ENCODE measurements at places on chromosomes 12 and 14. TPM values are rescaled to one million over a fixed set of nuclear protein-coding genes. Genes with fewer than 3 reads are reported as not detected.

DNA sequence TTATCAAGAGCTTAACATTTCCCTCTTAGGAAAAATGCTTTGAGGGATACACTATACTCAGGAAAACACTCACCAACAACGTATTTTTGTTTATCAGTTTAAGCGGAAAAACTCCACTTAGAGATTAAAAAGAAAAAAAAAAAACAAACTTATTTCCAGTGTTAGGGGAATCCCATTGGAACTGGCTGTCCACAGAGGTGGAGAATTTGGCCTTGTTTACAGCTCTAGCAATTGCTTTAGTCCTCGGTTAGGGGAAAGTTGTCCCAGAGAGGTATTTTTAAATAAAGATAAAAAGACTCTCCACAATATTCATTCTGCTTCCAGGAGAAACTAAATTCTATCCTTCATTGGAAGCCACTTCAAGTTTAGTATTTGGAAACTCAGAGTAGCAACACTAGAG is 21.6 kb upstream of the BMP4 start:
- no peak for DNase-seq

DNA sequence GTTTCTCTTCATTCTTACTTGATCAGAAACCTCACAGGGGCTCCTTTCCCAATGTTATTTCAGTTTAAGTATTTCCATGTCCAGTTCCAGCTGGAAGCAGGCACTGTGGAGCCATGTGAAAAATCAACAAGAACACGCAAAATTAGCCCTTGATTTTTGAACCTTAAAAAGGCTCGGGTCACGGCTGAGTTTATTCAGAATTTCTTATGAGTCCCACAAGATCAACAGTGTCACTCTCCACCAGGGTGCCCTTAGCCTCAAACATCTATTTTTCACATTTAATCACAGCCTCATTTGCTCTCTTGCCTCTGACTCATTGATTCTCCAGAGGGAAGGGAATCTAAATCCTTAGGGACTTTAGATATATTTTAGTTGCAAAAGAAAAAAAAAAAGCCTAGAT is 157.7 kb upstream of the AVPR1A start:
- DNase-seq = no peak

- DNase-seq = no peak
These were observed 173.8 kb upstream of the MIS18BP1 start for GRCh38 chr14:45426685-45427282.

- no peak for DNase-seq
These were observed 12.7 kb upstream of the MBIP start for GRCh38 chr14:36333119-36333518.

GRCh38 chr12:118494776-118495175 is 118.4 kb downstream of the SUDS3 start:
- no peak for DNase-seq

DNA sequence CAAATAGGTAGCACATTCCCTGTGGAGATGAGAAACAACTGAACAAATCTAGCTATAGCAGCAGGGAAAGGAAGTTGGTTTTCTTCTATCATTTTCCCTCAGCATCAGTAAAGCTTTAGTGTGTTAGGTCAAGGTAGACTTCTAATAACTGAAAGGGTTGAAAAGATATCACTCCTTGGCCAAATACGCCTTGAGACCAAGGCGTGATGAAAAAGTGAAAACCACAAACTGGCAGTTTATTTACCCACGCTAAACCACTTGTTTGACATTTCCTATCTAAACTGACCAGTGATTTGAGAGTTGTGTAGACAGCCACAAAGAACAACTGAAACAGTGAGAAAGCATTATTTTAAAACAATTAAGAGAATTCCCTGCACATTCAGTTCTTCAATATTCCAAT is 99.6 kb upstream of the SOX5 start:
- no peak for DNase-seq

DNA sequence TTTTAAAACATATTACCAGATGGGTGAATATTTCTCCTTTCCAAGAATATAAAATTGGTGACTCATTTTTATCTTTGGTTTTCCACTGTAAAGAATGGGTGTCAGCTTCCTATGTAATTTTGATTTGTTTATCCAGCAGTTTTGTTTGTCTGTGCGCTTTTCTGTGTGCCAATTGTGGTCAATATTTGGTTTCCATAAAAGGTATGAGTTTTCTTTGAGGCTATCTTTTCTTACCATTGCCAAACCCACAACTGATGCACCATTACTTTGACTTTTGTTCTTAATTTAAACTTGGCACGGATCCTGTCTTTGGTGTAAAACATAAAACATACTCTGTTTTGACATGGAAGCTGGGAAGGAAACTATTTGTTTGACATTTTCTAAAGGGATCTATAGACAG is 78.8 kb upstream of the NAV3 start:
- DNase-seq = no peak

NPFF gene
- not detected for total RNA-seq

VIPAS39 gene
- total RNA-seq = 21.7 TPM

TRIP11 gene
- total RNA-seq = 83.0 TPM

VRTN gene
- 0.32 TPM for total RNA-seq

DNA sequence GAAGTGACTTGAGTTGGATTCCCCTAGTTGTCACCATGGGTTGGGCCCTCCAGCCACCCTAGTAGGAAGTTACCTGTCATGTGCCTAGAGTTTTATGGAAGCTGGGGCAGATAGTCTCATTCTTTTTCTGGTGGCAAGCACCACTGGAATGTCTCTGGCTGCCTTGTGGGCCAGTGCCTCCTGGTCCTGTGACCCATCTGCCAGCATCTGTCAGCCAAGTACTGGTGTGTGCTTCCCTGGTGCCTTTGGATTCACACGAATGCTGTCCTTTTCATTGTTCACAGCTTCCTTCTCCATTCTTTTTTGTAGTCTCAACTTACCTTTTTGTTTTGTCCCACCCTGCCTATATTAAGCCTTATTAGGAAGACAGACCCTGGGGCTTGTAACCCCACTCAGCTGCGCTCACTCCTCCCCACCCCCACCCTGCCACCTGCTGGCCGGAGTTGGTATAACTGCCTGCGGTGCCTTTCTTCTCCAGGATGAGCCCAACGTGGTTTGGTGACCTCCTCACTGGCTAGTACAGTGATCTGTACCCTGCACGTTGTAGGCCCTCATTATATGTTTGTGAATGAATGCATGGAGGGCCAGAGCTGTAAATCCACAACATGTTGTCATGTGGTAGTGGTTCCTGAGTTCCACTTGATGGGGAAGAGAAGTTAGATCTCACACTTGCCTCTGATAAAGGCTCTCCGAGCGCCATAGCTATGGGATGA is 125.7 kb downstream of the TSPAN9 start:
- no peak for DNase-seq

- DNase-seq = no peak
These were observed 354.2 kb downstream of the TMEM121 start for GRCh38 chr14:105880616-105881015.

DNA sequence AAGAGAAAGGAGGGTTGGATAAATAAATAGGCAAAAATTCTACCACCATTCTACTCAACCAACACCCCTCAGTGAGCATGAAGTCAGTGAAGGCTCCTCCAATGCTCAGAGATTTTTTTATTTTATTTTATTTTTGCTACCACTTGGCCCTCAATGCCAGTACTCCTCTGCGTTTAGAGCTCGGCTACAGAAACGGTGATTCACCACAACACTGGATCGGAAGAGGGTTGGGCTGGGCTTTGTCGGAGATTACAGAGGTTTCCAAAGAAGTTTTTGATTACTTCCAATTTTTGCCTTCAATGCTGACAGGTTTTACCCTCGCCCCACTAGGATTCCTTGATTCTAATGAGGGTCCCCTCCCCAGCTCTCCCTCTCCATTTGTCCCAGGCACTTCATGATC is 1027.2 kb upstream of the TMEM132C start:
- no peak for DNase-seq

SUSD6 gene
- 85.1 TPM for total RNA-seq

DNA sequence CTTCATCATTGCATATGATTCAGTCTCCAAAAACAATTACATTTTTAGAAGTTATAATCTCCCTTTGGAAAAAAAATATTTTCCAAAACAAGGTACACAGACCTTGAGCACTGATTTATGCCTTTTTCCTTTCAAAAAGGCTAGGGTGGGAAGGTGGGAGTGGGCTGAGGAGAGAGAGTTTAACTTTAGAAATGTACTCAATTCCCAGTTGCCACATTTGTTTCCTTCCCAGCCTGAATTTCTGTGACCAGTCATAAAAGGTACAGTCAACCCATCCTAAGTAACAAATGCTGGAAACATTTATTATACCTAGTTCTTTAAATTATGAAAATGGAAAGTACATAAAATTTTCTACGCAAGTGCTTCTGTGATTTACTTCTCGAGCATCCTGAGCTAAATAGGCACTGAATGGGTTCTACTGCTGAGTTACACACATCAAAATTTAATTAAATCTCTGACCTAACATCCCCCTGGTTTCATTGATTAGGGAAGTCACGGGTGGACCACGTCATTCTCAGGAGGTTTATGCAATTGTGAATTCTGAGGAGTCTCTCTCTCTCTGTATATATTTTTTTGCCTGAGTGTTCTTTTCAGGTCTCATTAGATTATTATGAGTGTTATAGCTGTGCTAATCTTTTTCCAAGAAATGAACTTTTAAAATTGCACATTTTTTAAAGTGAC is 371.8 kb downstream of the BTG1 start:
- DNase-seq = no peak

All from mucosa of gallbladder (tissue), 1 donor.